ENCODE measurements at places on chromosomes 3 and 15. TPM values are rescaled to one million over a fixed set of nuclear protein-coding genes. Genes with fewer than 3 reads are reported as not detected.

PLSCR2 gene
- total RNA-seq = not detected

ALDH1A3 gene
- 54.3 TPM for total RNA-seq

RAD51 gene
- 13.5 TPM for total RNA-seq

GRCh38 chr3:160678292-160678842 is 1.4 kb downstream of the ARL14 start:
- DNase-seq = no peak

DNA sequence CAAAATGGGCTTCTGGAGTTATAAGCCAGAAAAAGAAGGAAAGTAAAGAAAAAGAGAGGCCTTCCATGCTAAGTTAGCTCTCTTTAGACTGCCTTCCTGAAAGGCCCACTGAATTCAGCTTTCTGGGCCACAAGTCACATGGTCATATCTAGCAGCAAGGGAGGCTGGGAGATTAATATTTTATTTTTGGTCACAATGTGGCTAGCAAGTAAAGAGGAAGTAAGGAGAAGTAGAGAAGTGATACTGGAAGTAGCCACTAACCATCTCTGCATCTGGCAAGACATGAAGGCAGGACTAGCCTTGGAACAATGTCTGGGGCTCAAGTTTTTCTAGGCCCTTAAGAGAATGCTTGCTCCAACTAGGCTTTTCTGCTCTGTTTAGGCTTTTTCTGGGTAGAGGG is 81.8 kb upstream of the UBE2E1 start:
- DNase-seq = no peak

DNA sequence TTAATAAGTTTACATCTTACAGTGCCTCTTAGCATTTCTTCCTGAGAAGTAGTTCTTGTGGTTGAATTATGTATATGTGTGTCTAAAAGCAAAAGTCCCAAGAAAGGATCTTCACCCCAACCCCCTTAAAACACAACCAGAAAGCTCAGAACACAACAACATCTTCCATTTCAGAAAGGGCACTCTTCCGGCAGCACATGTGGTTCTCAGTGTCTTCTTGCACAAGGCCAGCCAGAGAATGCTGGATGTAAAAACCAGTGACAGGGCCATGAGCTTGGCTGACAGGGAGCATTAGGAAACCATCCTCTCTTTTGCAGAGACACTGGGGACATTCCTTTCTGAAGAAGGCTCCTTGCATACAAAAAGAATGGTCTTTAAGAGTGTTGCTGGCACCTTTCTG is 45.0 kb downstream of the EEFSEC start:
- DNase-seq = no peak

DNA sequence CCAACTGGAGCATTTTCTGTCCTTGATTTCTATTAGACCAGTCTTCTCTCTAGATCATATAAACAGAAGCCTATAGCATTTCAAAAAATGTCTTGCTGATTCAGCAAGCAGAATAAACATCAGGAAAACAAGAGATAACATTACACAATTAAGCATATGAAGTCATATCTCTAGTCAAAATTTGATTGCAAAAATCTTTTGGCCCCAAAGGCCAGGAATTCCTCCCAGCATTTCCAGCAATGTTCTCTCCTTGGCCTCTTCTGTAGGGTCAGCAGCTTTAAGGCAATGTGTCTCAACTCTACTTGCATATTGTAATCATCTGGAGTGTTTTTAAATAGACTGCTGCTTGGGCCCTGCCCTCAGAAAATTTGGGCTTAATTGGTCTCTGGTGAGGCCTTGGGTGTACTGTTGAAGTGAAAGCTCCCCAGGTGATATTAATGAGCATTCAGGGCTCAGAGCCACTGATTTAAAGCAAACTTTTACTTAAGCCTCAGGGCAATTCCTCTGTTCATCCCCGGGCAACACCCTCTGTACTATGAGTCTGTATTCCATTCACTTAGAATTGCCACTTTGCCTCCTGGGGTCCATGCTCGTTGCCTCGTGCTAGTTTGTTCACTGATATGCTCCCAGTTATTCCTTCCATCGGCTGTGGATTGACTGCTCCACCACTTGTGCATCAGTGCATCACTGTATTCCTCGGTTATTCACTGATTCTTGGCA is 1072.6 kb downstream of the ROBO2 start:
- no peak for DNase-seq

DNA sequence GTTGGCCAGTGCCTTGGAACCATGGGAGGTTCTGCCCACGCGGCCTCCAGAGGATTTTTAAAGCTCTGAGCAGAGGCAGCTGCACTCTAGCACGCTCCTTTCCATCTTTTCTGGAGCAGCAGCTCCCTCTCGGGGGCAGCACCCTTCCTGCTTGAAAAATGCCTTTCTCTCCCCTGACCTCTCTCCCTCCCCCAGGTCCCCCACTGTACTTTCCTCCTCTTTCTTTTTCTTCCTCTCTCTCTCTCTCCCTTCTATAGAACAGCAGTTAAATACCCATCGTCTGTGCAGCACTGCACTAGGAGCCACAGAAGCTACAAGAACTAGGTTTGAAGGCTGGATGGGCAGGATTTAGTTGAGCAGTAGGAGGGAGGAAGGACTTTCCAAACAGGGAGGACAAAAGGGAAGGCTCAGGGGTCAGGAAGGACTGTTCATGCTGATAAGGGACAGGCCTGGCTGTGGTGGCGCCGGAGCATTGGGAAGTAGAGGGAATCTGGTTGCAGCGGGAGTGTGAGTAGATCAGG is 4.4 kb downstream of the ALPK3 start:
- no peak for DNase-seq

- no peak for DNase-seq
Observed at GRCh38 chr15:83587091-83587490, 66.8 kb upstream of the ADAMTSL3 start.

GRCh38 chr3:153639631-153640030 is 477.6 kb downstream of the RAP2B start:
- no peak for DNase-seq

DNA sequence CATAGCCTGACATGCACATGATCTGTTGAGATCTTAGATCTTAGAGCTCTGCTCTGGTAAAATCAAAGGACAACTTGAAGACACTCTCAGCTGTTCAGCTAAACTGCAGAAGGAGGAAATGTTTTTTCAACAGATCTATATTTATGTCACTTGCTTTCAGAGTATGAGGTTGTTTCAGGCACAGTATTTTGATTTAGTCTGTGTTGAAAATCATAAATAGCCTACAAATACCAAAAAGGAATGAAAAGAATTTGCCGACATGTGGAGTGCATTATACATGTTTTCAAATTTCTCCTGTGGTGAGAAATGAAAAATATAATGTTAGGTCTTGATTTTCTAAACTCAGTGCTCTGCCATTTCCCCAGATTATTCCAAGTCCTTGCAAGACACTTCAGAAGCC is 1118.4 kb downstream of the TBL1XR1 start:
- no peak for DNase-seq

GRCh38 chr3:196763179-196763578 is 23.5 kb downstream of the PAK2 start:
- no peak for DNase-seq

- DNase-seq = no peak
Observed at GRCh38 chr15:67051088-67052045, 14.0 kb upstream of the SMAD3 start.
